ENCODE measurements at places on chromosomes 1 and 21.

- no peak for DNase-seq
Measured at GRCh38 chr1:192817246-192817645, 8.4 kb downstream of the RGS2 start.

DNA sequence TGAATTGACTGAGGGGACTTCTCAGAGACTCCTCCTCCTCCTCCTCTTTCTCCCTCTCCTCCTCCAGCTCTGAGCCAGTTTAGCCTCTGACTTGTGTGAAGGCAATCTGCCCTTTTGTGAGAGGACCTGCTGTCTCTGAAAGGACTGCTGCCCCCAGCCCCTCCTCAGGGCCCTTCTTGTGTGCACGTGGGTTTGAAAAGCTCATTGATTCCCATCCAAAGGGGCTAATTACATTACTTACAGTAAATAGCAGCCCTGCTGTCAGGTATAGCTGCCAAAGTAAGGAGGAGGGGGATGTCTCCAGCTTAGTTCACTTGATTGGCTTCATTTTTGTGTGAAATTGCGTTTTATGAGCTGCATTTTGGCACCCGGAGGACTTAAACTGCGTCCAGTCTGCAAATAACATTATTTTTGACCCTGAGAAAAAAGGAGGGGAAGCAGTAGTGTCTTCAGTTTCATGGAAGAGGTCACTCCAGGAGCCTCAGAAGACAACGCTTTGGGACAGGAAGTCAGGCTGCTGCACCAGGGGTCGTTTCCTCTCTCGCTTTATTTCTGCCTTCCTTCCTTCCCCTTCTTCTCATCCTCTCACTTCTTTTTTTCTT is 1.8 kb upstream of the LHX9 start:
- no peak for DNase-seq

GRCh38 chr1:57423135-57423655 is 665 bp downstream of the DAB1 start:
- no peak for DNase-seq

- no peak for DNase-seq
Measured at GRCh38 chr1:205907794-205908193, 35.5 kb downstream of the SLC26A9 start.

- no peak for DNase-seq
Measured at GRCh38 chr1:206001476-206001888, 1.7 kb downstream of the RAB7B start.

GRCh38 chr1:89332461-89332860 is 31.4 kb upstream of the GBP6 start:
- DNase-seq: no peak

DNA sequence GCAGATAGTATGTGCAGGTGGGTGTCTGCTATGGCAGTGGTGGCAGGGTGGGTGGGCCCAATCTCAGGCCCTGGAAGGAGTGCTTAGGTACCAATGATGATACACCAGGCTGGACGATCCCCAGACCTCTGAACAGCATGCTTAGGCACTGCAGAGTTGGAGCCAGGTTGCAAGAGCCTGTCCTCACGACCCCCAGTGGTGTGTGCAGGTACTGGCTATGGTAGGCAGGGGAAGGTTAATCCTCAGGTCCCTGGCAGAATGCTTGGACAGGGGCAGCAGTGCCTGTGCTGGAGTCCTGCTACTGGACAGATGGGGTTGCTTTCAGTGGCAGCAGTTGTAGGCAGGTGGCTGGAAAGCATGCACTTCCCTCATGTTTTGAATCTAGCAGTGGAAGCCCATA is 100.5 kb upstream of the NEK7 start:
- no peak for DNase-seq

DNA sequence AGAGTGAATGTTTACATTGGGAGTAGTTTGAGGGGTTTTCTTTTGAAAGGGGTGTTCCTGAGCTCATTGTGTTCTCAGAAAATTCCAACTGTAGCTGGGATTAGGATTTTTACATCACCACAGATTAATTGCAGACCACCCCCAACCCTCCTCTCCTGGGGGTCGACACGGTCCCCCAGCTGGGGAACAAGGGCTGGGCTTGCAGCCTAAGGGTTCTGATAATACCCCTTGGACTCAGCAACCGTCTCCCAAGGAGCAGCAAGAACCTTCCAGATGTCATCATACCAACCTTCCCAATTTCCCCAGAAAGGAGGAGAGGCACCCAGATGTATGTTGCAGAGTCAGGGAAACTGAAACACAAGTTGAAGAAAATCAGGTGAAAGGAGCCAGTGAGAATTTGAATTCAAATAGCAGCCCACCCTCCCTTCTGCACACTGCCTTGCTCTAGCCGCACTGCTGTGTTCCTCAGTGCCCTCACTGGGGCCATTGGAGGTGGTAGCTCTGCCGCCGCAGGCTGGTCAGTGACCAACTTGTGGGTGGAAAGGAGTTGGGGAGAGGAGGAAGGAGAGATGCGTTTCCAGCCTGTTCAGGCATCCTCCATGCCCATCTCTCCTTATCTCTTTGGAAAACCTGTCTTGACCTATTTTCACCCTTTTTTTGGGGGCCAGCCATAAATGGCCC is 14.7 kb upstream of the IGFN1 start:
- no peak for DNase-seq

DNA sequence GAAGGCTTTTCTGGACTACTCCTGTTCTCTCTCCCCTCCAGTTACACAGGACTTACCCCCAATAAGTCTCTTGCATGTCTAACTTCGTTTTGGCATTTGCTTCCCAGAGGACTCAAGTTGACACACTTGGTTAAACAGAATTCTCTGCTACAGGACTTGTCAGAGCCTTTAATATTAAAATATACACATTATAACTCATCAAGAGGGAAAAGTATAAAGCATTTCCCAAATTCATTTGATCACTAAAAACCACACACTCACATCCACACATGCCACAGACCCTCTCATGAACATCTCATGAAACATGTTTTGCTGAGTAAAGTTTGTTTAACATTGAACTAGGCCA is 8.7 kb upstream of the CAPN2 start:
- DNase-seq: no peak

DNA sequence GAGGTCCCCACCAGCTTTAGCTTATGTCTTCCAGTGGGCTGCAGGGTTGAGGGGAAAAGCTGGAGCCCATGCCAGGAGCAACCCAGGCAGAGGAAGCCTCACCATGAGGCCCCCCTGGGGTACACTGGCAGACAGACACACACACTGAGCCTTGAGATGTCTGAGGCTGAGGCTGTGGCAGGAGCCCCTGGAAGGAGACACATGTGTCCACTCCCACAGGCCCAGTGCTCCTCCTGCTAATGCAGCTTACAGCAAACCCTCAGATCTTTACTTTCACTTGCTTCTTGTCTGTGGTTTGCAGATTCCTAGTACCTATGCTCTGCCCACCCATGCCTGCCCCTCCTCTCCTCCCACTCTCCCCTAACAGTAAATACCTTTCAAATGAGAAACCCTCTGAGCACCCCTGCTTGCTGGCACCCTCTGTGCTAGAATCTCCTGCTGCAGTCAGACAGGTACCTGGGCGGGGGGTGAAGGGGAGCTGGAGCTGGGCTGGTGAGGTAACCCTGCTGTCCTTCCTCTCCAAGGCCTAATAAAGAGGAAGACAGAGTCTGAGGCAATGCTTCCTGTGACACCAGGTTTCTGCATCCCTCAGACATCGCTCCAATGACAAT is 63.4 kb upstream of the NEK2 start:
- DNase-seq: no peak

DNA sequence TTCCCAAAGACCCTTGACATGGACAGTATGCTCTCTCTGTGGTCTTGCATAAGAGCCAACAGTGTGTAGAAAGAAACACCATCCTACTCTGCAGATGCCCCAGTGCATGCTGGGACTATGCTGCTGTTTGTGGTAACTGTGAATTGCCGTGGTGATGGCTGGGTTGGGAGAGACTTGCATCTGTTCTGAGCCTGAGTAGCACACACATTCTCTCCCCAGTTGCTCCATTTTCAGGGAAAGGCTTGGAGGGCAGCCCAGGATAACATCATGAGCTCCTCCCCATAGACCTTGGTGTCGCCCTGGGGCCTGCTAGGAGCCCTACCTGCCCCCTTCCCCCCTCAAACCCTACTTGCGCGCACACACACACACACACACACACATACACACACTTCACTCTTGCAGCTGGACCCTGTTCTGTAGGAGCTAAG is 120.9 kb upstream of the IPO9 start:
- no peak for DNase-seq

DNA sequence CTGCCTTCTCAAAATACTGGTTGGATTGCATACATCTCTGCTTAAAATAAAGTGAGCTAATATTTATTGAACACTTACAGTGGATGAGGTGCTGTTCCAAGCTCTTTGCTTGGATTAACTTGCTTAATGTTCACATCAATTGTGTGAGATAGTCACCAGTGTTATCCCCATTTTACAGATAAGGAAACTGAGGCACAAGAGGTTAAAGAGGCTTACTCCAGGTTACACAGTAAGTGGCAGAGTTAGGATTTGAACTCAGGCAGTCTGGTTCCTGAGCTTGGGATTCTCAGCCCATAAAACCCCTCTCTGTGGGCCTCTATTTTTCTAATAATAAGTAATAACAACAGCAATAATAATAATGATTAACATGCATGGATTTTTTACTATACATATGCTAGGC is 13.6 kb upstream of the FAAH start:
- no peak for DNase-seq

DNA sequence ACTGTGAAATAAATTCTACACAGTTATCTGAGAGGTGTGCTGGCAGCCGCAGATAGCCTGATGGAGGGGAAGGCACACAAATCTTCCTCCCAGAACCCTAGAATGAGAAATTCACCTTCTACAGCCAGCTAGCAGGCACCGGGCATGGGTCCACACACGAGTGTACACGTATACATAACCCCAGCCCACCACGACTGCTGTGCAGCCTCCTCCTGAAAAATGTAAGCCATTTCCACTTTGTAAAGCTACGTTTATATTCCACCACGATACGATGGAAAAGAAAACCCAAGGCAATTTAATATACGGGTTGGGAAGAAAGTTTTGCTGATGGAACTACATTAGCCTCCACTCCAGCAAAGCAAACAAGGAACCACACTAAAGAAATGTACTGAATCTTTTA is 1.8 kb downstream of the BTG3 start:
- DNase-seq: no peak

GRCh38 chr1:55886856-55887712 is 671.9 kb upstream of the USP24 start:
- no peak for DNase-seq

- no peak for DNase-seq
Measured at GRCh38 chr1:227889863-227890405, 57.8 kb downstream of the WNT9A start.

GRCh38 chr21:28982637-28983036 is 10.0 kb downstream of the LTN1 start:
- no peak for DNase-seq

GRCh38 chr21:24781146-24781545 is 826.1 kb downstream of the MRPL39 start:
- no peak for DNase-seq

- no peak for DNase-seq
Measured at GRCh38 chr1:94992161-94992560, 65.3 kb upstream of the CNN3 start.

DNA sequence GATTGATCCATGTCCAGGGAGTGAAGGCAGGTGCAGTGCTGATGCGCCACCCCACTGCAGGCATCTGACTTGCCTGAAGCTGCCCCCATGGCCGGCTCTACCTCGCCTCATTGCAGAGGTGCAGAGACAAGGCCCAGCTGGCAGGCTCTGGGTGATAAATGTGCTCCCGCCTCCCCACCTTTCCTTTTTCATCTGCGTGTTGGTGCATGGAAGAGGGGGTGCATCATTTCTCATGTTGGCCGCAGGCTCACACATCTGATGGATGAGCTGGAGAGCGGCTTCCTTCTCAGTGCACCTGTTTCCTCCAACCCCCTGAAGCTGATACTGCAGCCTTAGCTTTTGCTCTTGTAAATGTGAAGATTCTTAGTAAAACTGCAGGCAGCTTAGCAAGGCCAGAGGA is 306.0 kb upstream of the KAZN start:
- no peak for DNase-seq

GRCh38 chr1:31786366-31787060 is 22.4 kb upstream of the ADGRB2 start:
- no peak for DNase-seq
